Right hindlimb (tissue), 1 donor: ENCODE measurements at places on chromosomes 5 and 9.

DNA sequence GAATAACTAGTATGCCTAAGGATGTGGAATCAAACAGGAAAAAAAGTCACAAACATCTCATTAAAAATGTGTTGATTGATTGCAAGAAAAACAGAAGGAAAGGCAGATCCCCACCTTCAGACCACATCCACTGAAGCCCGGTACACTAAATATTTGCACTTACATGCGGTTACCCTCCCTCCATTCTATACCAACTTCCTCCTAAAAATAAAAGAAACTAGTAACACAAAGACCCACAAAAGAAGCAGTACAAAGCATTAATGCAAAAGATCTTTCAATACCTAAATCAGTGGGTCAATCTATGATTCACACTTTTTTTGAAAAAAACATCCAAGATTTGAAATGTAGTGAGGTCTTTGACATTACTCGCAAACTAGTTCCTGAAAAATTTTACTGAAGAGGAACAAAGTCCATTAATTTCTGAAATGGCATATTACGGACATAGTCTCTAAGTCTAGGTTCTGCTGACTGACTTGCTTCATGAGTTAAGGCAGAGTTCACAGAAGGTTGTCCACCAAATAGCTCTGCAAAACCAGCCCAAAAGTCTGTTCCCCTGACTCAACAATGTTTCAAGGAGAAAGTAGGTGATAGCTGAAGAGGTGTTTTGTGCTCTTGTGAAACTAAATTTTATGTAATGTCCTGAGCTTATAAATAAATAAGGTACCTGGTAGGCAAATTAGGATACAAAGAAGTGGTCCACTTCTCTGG, 100.7 kb downstream of the PAM start:
- no peak for DNase-seq

DNA sequence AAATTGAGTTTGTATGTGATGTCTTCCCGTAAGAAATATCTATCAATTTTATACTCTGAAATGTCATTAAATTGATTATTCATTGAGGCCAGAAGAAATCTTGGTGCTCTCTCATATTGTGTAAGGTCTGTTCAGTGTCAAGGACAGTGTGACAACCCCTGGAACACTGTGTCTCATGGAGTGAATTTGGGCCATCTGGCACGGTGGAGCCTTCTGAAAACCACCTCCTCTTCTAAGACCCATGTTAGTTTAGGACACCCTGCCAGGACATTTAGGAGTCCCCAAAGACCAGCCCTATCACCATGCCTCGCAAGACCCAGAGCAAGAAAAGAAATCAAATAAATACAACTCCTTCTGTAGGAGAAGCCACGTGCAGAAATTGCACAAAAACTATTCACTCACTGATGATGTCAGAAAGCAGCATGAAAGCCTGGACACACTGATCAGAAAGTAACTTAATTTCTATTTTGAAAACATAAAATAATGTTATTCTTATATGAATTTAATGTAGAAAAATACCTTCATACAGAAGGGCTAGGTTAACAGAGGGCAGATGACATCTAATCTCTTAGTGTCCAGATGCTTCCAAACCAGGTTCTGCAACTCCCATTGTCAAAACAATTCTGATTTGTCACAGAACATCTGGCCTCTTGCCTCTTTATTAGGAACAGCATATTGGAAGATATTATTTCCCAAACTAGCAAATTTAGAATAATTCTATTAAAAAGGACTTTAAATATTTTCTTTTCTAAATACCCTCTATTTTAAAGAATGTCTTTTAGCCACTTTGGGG, 298.8 kb downstream of the NR2F1-AS1 start:
- no peak for DNase-seq

DNA sequence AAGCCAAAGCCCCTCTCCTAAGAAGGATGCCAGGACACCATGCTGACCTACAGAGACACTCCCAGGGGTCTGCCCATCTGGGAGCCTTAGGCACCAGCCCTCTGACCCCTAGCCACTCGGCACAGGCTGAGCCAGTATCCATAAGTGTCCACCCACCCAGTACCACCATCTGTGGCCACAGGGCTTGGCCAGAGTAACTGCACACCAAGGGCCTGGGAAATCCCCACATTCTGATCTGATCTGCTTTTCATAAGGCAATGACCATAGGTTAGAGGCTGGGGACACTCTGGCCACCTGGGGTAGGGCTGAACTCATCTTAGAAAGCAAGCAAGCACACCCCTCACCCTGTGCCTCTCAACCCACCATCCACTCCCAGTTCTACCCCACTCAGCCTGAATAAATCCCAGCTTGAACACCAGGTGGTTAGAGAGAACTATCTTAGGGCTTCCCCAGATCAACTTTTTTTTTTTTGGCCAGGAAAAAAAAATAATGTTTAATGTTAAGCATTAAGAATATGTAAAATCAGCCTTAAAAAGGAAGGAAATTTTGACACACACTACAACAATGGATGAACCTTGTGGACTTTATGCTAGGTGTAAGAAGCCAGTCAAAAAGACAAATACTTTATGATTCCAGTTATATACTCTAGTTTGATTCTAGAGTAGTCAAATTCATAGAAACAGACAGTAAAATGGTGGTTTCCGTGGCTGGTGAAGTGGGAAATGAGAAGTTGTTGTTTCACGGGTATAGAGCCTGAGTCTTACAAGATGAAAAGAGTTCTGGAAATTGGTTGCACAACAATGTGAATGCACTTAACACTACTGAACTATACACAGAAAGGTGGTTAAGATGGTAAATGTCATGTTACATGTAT, 6.2 kb downstream of the GNPDA1 start:
- no peak for DNase-seq

DNA sequence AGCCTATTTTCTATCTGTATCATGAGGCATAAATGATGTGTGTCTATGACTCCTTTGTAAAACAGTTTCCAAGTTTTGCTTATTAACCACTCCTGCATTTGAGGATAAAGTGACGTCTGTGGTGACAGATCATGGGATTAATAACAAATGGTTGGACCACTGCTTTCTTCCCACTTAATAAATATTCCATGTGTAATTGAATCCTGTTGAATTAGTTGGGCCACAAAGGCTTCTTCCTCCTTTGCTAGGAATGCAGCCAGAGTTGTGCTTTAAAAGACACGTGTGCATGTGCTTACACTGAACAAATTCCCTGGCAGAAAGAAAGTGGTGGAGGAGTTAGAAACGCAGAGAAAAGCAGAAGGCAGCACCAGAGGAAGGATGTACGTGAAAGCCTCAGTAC, 150.2 kb downstream of the ACTBL2 start:
- peak; percentile 69 for DNase-seq
